ENCODE measurements at places on chromosomes 1 and 21.

DNA sequence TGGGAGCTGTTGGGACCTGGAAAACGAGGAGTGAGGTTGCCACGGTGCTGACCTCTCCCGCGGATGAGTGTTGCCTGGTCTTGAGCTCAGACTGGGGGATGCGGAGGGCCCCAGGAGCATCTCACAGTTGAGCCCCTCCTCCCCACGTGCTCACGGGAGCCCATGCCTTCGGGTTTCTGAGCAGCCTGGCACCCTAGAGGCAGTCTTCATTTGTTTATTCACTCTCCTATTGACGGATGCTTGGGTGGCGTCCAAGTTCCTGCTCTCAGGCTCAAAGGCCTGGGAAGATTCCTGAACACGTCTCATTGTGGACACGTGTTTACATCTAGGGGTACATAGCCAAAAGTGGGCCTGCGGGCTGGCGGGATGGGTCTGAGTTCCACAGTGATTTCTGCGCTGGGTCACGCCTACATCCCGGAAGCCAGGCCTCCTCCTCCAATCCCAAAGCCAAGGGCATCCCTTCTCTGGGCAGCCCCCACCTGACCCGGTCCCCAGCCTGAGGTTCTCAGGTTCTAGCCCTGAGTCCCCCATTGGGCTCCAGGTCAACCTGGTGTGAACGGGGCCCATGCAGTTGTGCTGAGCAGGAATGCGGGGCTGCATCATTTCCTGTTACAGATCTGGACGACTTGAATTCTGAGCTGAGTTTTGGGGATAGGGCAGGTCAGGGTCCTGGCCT, 14.7 kb downstream of the WNT3A start:
- no peak for DNase-seq

GRCh38 chr1:188027613-188028012, 1198.9 kb downstream of the PLA2G4A start:
- DNase-seq = peak; percentile 92

GRCh38 chr1:245079021-245079609, 75.7 kb upstream of the KIF26B start:
- DNase-seq = peak; percentile 60

DNA sequence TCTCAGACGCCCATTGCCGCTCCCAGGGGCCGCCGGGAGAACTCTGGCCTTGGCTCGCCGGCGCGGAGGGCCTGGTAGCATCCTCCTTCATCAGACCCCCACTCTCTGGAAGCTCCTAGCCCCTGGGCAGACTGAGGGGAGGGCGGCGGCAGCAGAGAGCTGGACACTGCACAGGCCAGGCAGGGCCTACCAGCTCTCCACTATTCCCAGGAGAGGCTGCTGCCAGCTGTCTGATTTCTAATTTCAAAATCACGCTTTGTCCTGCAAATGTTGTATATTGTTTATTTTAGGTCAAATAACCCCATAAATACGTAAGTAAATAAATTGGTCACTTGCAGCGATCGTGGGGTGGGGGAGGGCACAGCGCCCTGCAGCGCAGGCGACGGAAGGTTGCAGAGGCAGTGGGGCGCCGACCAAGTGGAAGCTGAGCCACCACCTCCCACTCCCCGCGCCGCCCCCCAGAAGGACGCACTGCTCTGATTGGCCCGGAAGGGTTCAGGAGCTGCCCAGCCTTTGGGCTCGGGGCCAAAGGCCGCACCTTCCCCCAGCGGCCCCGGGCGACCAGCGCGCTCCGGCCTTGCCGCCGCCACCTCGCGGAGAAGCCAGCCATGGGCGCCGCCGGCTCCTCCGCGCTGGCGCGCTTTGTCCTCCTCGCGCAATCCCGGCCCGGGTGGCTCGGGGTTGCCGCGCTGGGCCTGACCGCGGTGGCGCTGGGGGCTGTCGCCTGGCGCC, at the start of gene MTARC1:
Gene MTARC1, plus strand, starts transcription at position 577 of the 732 bp plus-strand sequence. Its CDS starts 32 bp downstream, at position 609.
- no peak for DNase-seq

DNA sequence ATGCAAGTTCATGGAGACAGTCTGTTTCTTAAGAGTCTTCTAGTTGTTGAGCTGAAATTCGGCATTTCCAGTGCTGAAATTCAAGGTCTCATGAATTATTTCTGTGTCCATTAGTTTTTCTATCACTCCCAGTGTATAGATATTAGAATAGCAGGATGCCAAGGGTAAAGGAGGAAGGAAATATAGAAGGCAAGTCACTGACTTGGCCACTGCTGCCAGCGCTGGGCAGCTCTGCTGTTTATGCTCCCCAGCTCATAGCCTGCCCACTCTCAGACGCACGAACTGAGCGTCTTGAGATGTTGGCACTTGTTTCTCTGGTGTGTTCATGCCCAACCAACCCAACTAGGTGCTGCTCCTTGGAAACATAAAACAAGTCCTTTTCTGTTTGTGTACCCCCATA, 110.1 kb downstream of the SLC45A1 start:
- DNase-seq = no peak

DNA sequence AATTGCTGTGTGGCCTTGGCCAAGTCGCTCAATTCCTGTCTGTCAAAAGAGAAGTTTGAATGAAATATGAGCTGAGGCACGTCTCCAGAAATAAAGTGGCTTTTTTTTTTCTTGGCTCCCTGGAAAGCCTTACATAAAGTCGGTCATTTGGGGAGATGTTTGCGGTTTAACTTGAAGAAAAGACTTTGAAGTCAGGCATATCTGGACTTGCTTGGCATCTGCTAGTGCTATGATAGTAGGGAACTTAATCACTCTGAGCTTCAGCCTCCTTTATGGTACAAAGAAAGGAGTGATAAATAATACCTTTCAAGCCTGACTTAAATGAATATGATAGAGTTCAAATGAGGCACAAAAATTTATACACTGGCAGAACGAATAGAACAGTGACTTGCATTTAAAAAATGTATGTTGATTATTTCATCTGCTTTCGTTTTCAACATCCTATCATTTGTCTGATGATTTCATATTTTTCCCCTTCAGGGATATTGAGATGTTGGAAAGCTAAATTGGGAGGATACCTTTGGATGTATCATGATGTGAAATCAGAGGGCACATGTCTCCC, 60.2 kb downstream of the FASLG start:
- DNase-seq = no peak

DNA sequence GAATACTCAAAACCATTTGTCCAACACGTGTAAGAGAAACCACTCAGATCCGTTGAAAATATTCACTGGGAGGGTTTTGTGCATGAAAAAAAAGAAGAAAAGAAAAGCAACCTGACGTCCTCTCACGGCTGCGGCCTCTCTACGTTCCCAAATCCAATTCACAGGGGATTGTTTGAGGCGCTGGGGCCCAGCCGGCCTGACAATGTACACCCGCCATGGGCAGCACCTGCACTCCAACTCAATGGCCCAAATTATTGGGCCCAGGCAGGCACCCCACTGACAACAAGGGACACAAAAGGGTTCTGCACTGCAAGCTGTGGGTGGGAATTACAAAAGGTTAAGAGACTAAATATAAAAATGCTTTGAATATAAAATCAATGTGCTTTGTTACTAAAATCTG, 41.5 kb downstream of the MORN1 start:
- DNase-seq = no peak

- no peak for DNase-seq
These were observed 18.3 kb upstream of the LRP8 start for GRCh38 chr1:53345996-53346813.

DNA sequence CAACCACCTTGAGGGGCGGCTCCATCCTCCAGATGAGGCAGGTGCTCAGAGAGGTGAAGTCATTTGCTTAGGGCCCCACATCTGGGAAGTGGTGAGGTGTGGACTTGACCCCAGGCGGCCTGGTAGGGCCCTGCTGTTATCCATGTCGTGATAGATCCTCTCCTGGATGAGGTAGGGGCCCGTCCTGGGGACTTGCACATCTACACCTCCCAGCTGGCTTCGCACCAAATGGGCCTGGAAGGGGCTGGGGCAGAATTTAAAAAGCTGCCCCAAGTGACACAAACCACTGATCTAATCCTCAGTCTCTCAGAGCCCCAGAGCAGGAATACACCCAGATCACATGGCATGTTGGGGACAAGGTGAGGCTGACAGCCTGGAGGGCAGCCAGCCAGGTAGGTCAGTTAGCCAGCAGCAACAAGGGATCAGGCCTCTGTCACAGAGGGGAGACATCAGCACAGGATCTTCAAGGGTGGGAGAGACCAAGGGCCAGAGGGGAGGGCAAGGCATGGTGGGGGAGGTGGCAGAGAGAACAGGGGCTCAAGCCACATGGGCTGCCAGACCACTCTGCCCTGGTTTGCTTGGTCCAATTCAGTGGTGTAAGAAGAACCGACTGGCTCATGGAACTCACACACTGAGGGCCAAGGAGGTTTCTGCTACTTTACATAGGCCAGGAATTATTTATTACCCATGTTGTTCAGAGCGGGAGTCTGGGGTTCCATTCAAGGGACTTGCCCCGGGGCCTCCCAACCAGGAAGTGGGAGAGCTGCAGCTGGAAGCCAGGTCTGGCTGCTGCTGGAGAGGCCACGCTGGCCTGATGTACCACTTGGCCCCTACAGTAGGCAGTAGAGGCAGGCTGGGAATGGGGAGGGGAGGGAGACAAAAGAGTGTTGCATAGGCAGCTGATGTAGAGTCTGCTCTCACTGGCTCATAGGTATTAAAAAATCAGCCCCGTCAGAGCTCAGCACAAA, 12.1 kb downstream of the LRP8 start:
- DNase-seq = no peak

GRCh38 chr1:187956975-187957374, 1128.2 kb downstream of the PLA2G4A start:
- DNase-seq = no peak

DNA sequence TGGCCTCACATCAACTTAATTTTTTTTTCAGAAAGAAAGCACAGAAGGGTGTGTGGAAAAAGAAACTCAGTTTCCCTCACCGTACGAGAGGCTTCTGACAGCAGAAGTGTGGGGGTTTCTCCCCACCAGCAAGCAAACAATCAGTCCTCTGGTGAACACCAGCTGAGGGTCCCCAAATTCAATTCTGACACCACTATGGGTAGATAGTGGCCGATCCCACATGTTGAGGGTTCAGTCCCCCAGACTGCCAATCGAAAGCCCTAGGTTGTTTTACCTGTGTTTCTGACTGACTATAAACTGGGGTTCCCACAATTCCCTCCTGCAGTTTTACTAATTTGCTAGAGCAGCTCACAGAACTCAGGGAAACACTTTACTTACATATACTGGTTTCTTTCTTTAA, 2.1 kb downstream of the IFI6 start:
- DNase-seq = no peak

DNA sequence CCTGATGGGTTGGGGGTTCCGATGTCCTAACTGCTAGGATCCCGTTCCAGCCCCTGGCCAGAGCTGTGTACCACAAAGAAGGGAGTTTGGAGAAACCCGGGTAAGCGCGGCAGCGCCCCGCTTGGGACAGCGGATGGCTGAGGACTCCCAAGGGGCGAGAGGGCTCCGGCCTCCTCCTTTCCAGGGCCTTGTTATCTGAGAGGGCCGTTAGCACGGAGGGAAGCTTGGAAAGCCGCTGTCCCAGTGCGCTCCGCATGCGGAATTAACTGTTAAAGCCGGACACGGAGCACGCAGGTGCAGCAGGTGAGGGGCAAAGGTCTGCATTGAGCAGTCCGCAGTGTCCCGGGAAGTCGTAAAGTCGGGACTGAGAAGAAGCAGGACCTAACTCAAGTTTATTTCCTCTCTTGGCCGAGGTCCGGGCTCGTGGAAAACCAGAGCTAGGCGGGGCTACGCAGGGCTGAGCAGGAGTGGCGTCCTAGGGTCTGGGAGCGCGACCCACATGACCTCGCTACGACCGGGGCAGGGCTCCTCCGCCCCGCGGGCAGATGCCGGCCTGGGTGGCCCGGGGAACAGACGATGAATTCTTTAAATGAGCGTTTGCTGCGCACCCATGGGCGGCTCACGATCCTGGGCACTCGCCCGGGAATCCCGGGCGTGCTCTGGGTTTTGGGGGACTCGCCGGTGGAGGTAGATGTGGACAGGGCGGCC, 4.5 kb downstream of the LHX4 start:
- DNase-seq = no peak

- no peak for DNase-seq
These were observed at the start of gene SYT6 for GRCh38 chr1:114153261-114154145. Gene SYT6 (minus strand): TSS chr1:114153869. CDS start chr1:114153772, 97 bp downstream.

DNA sequence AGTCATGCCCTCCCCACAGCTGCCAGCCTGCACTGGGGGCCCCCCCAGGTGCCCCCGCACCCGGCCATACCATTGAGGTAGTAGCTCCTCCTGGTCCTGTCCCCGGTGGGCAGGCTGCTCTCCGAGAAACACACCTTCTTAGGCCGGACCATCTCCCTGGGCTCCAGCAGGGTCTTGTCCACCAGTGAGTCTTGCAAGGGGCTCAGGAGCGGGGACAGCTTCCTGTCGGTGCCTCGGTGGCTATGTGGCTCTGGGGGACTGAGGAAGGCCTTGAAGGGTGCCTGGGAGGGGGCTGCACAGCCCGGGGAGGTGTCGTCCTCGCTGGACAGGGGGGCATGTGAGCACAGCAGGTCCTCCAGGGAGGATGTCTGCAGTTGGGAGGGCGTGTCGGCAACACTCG, 12.9 kb upstream of the FTCD start:
- no peak for DNase-seq

DNA sequence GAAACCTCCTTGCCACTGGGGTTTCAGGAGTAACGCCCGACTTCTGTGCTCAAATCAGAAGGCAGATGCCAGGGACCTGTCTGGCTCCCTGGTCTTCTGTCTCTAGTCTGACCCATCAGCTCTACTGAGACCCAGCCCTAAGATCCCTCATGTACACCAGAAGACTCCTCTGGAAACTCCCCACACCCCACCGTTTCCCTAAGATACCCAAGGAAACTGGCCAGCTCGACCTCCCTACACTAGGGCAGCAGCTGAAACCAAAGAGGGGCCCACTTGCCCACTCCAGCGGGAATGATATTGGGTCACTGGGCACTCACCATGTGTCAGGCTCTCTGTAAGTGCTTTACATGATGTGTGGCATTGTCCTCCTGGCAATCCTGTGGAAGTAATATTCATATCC, 469 bp upstream of the S100A16 start:
- DNase-seq = no peak

DNA sequence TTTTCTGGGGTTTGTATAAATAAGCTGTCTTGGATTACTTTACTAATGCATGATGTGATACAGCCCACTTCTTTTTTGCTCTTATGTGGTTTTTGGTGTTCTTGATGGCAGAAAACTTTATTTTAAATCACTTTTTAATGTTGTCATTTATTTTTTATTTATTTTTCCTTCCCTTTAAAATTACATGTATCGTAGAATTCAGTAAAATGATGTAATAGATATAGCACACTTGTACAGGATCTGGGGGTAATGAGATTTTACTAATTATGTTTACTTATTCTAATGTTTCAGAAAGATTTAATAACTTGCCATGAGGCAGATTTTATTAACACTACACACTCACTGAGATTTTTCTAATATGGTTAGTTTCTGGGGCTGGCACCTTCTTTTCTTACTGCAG, 701 bp upstream of the B3GALT2 start:
- no peak for DNase-seq

DNA sequence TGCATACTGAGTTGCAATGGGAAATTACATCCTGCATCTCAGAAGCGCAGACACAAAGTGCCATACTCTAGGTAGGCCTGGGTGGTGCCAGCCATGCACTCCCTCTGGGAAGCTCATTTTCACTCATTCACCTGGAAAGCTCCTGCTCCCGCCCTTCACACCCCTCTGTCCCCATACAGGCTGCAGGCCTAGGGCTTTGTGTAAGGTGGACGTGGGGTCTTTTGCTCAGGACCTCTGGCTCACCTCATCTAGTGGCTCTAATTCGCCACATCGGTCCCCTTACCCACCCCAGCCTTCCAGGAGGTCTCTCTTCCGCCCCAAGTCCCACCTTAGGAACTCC, 751 bp downstream of the MRPS15 start:
- DNase-seq = no peak

- no peak for DNase-seq
These were observed 570.8 kb downstream of the LTN1 start for GRCh38 chr21:28421716-28422524.

- no peak for DNase-seq
These were observed 80.6 kb upstream of the C1orf105 start for GRCh38 chr1:172339842-172340241.

- peak; percentile 68 for DNase-seq
These were observed 9.8 kb upstream of the FNBP1L start for GRCh38 chr1:93437976-93438605.

Data from SK-MEL-5 (cell line).